ENCODE measurements at places on chromosomes 11 and 22. TPM values are rescaled to one million over a fixed set of nuclear protein-coding genes. Genes with fewer than 3 reads are reported as not detected.

The SERHL2 gene
- 6.2 TPM for polyA plus RNA-seq

The BRSK2 gene
- polyA plus RNA-seq = 0.82 TPM

The TREH gene
- polyA plus RNA-seq = 1.5 TPM

The EPS8L2 gene
- polyA plus RNA-seq = 108 TPM

The OR5P2 gene
- not detected for polyA plus RNA-seq

The C11orf42 gene
- 0.86 TPM for polyA plus RNA-seq

The AQP11 gene
- 3.4 TPM for polyA plus RNA-seq
